ENCODE measurements at places on chromosomes 6 and 20. TPM values are rescaled to one million over a fixed set of nuclear protein-coding genes. Genes with fewer than 3 reads are reported as not detected.

- no peak for DNase-seq
These were observed 349.9 kb downstream of the ZFAND3 start for GRCh38 chr6:38169221-38169976.

DNA sequence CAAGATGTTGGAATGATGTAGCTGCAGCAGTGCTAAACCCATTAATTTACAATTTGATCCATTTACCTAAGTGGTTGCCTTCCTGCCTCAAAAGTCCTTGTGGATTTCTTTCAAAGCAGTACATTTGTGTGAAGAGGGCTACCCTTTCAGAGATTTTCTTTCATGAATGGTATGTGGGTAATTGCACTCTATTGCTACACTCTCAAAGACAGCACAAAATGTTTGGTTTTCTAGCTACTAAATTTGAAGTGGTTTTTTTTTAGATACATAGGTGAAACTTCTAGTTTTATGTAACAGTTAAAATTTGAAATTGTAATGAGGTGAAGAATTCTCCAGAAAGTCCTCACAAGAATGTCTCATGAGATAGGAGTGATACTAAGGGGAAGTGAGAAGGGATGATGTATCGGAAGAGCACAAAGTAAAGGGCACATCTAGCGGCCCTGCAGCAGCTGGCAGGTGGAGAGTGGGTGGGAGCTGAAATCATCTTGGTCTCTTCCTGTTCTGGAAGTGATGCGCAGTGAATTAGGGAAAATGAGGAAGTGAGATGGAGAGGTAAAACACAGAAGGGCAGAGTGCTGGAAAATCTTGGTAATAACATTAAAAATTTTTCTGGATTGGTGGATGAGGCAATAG, 236.8 kb upstream of the MAN1A1 start:
- DNase-seq: no peak

- no peak for DNase-seq
These were observed 26.4 kb upstream of the MCM3 start for GRCh38 chr6:52310932-52311331.

The SLC32A1 gene
- polyA plus RNA-seq: not detected

DNA sequence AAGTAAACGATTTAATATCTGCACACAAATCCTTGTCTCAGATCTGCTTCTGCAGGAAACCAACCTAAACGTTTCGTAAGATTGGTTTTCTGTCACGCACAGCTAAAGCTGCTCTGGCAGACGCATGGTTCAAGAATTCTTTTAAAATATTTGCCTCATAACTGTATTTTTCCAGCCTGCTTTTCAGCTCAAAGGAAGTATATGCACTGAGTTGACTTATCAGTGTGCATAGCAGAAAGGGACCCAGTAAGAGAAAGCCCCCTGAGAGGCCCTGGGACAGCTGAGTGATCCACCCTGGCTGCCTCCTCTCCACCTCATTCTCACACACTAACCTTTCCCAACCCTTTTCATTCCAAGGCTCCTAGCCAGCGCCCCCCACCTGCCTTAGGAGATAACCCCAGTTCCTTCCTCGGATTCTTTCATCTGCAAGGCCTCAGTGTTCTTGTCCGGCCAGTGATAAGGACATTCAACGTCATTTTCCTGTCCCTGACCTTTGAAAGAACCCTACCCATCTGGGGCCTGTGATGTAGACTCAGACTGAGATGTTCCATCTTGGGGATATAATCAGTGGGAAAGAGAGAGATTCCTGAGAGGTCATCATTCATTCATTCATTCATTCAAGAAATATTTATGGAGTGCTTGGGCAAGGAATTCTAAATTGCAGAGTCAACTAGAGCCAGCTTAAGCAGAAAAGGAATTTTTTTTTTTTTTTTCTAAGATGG, 22.4 kb upstream of the SLC9A8 start:
- no peak for DNase-seq

DNA sequence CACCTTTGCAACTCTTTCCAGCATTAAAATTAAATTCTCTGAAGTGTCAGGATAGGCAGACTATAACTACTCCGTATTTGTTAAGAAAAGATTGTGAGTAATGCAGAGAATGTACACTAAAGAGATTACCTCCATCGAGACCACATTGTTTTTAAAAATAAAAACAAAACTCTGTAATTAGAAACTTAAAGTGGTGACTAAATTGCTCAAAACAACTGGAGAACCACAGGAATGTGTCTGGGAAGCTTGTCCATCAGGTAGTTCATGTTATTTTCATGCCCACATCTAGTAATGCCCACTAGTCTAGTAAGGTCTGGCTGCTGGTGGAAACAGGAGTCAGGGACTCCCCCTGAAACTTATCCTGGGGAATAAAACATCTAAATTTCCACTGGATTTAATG, 103.0 kb upstream of the FOXQ1 start:
- no peak for DNase-seq

DNA sequence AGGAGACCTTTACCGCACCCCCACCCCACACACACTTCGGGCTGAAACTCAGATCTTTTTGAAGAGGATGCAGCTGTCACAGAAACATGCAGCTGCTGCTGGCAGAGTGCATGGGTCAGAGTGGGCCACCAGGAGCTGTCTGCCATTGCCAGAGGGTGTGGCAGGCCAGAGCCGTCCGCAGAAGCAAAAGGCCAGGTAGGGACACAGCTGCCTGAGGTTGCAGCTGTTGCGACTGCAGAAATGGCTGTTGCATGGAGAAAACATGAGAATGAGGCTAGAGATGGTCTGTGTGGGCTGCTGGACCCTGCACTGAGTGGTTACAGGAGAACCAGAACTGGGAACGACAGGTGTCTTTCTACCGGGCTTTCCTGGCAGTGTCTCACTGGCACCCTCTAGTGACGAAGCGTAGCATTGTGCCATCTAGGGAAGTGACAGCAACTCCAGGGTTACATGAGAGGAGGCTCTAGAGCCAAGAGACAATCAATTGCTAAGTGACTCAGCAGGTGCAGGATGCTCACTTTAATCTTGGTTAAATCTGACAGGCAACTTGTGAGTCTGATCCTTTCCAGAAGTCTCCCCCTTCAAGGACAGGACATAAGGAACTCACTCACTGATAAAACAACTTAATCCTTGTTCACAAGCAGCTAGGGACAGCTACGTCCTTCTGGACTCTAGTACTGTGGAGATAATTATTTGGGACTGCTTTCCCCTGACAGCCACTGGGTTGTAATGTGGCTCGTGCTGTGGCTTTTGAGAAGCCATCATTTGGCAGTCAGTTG, 29.1 kb upstream of the SERPINB9 start:
- peak; percentile 80 for DNase-seq

The PLEKHG1 gene
- polyA plus RNA-seq: 13.4 TPM

The CST2 gene
- not detected for polyA plus RNA-seq

The ADGRF5 gene
- 29.7 TPM for polyA plus RNA-seq

The HLA-DOA gene
- 0.86 TPM for polyA plus RNA-seq

The TCP11 gene
- polyA plus RNA-seq: not detected

The GMPR gene
- 21.6 TPM for polyA plus RNA-seq

DNA sequence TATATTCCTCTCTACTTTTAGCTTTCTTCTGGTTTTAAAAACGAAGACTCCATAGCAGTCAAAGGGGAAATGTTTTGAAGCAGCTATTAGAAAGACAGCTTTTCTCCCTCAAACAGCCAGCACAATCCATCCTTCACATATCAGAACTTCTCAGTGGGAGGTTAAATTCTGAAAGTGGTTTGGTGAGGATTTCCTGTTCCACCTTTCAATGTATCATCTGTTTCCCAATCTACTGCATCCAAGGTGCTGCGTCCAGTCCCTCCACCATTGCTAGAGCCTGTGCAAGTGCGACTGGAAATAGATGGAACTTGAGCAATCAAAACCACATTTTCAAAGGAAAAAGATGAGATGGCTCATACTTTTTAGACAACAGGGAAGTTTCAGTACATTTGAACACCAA, 508.3 kb upstream of the ARID1B start:
- no peak for DNase-seq

The FOXA2 gene
- polyA plus RNA-seq: not detected

GRCh38 chr20:56166781-56167465, 81.6 kb upstream of the MC3R start:
- no peak for DNase-seq

GRCh38 chr20:63047946-63048345, 41.2 kb upstream of the BHLHE23 start:
- DNase-seq: no peak

DNA sequence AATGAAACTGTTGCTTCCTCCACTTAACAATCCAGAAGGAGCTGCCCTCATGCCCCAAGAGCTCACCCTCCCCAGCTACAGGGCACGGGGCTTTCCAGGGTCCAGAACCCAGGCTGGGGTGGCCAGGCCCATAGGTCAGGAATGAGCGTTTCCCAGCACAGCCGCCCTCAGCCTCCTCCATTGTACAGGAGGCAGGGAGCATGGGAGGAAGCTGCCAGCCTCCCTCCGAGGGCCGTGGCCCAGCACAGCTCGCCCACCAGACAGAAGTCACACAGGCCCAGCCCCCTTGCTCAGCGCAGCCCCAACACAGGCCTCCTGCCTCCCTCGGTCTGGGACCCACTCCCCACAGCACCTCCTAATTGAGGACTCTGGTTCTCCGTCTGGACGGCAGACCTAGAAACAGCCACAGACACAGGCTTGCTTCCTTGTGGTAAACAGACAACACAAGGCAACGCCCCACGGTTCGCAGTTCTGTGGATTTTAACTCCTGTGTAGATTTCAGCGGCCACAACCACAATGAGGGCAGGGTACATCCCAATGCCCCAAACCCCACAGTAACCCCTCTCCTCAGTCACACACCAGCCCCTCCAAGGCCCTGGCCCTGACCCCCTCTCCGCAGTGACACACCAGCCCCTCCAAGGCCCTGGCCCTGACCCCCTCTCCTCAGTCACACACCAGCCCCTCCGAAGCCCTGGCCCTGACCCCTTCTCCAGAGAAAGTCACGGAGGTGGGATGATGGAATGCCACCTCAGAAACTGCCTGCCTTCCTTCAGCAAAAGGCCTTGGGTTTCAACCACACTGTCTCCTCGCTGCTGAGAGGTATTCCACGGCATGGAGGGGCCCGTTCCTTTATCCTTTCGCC, 173.5 kb downstream of the DLL1 start:
- no peak for DNase-seq

DNA sequence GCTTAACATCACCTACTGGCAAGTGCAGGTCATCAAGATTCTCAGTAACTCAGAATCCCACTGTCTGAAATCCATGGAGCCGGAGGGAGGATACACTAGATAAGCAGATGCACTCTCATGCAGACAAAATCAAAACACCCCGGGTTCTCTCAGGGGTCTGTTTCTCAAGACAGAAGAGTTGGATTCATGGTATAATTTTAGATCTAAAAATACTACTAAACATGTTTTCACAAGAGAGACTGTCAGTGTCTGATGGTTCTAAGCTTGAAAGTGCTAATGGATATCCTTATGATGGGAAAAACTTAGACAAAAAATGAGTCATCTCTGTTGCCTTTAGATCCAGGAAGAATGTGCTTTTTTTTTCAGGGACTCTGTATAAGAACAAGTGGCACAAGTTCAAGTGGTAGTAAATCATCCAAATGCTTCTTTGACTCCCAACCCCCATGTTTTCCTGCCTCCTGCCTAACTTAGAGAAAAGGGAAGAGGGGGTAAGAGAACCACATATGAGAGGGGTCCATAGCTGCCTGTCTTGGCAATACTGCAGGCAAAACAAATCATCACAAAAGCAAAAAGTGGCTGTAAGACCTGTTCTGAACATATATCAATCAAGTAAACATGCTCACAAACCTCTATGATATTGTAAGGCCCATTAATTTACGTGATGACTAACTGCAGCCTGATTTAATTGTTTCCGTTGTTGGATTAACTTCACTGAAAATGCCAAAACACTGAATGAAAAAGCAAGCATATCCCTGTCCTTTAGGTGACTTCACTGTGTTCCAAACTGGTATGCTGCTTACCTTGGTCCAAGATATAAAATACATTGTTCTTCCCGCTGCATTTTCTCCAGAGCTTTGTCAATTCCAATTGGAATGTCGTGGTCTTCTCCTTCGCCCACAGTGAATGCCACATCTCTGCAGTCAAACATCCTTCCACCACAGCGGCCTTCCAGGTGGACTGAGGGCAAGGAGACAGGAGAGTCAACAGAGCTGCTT, 84.0 kb upstream of the TULP1 start:
- no peak for DNase-seq

GRCh38 chr6:159969204-159969912, 476 bp downstream of the IGF2R start:
- DNase-seq: no peak

DNA sequence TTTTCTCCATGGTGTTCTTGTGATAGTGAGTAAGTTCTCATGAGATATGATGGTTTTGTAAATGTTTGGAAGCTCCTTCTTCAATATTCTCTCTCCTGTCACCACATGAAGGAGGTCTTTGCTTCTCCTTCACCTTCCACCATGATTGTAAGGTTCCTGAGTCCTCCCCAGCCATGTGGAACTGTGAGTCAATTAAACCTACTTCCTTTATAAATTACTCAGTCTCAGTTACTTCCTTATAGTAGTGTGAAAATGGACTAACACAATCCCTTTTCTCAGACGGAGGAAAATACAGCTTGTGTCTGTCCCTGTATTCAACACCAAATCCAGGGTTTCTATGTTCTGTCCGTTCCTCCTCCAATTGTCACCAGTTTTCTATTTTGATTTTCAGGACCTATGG, 181.0 kb downstream of the ALDH8A1 start:
- no peak for DNase-seq

DNA sequence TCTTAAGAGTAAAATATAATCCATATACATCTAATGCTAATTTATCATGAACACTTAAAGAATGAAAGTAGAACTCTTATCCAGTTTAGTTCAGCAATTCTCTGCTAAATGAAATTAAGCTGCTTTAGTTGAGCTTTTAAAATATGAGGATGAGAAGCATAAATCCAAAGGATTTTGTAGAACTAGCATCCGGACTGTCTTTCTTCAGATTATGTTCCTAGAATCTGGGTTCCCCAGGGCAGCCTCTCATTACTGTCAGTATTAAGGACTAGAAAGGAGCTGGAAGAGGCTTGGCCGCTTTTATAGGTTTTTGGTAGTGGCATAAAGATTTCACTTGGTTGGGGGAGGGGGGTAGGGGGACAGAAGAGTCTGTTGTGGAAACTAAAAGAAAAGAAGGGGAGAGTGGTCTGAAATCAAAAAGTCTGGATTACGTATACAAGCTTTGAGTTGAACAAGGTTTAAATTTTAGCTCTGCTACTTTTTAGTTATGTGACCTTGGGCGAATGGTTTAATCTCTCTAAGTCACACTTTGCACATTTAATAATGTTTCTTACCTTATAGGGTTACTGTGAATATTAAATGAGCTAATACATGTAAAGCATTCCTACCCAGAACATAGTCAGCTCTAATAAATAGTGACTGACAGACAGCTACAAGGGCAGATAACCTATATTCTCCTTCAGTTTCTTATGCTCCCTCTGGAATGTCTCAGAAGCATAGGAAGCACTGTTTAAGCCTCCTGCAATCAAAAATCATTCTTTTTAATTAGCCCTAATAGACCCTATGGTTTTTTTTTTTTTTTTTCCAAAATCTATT, 3.7 kb downstream of the SGK1 start:
- no peak for DNase-seq

The PRICKLE4 gene
- polyA plus RNA-seq: 3.6 TPM

Measured in muscle of arm (tissue), 14 donors.